ENCODE measurements at places on chromosomes 12 and 14.
A peak's percentile ranks its signal among the peaks of the same experiment; 100 is the strongest.

GRCh38 chr12:124125203-124125871 is 152.3 kb downstream of the ZNF664 start:
- H3K4me1 ChIP-seq, result peaks cover 4% of the 10 kb centered on the region
- no peaks in the 10 kb centered on the region for H3K27me3 ChIP-seq
- H3K36me3 ChIP-seq, result no peaks in the 10 kb centered on the region
- DNase-seq, result no peak
- no peak overlapping the region for H3K4me3 ChIP-seq

GRCh38 chr12:124653169-124653931 is 85.9 kb upstream of the NCOR2 start:
- DNase-seq, result no peak
- H3K27me3 ChIP-seq, result no peaks in the 10 kb centered on the region
- H3K36me3 ChIP-seq, result no peaks in the 10 kb centered on the region
- H3K4me1 ChIP-seq, result peaks cover 2% of the 10 kb centered on the region
- H3K4me3 ChIP-seq, result no peak overlapping the region
- H3K27ac ChIP-seq, result no peak overlapping the region

- no peak for DNase-seq
- no peaks in the 10 kb centered on the region for H3K4me1 ChIP-seq
- no peaks in the 10 kb centered on the region for H3K36me3 ChIP-seq
- H3K27me3 ChIP-seq, result no peaks in the 10 kb centered on the region
Observed at GRCh38 chr12:25585021-25585523, 32.0 kb upstream of the LMNTD1 start.

GRCh38 chr12:42902001-42902400 is 312.5 kb upstream of the PRICKLE1 start:
- no peak overlapping the region for H3K27ac ChIP-seq
- H3K27me3 ChIP-seq, result no peaks in the 10 kb centered on the region
- H3K4me3 ChIP-seq, result no peak overlapping the region
- H3K4me1 ChIP-seq, result no peaks in the 10 kb centered on the region
- DNase-seq, result no peak
- no peaks in the 10 kb centered on the region for H3K36me3 ChIP-seq

GRCh38 chr12:26318661-26319068 is 123.3 kb downstream of the SSPN start:
- H3K27me3 ChIP-seq, result no peaks in the 10 kb centered on the region
- no peak overlapping the region for H3K27ac ChIP-seq
- H3K4me3 ChIP-seq, result no peak overlapping the region

- H3K36me3 ChIP-seq, result no peaks in the 10 kb centered on the region
- H3K4me3 ChIP-seq, result no peak overlapping the region
- H3K4me1 ChIP-seq, result no peaks in the 10 kb centered on the region
- H3K27ac ChIP-seq, result no peak overlapping the region
- DNase-seq, result no peak
Observed at GRCh38 chr12:131074221-131075083, 120.7 kb downstream of the ADGRD1 start.

DNA sequence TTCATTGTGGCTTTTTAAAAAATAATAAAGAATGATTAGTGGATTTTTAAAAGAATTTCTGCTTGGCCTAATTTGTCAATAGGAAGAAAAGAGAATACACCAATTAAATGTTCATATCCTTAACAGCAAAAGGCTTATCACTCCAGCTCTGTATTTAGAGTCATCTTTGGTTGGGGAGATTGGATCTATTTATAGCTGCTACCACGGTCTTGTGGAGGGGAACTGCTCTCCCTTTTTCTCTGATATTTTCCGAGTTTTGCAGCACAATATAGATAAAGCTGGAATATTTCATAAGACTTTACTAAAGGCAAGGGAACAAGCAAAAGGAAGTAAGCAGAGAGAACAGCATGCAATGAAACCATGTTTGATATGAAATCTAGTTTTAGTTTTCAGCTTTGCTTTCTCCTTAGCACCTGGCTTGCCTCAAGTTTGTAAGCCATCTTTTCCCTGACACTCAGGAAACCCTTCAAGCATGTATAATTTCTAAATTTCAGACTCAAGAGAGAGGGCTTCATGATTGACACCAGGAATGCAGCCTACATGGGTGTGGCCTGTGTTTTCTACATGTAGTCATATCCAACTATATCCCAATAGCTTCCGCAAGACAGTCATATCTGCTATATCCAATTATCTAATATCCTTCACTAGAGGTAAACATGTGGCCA is 35.2 kb downstream of the BRMS1L start:
- H3K27me3 ChIP-seq, result no peaks in the 10 kb centered on the region
- no peak overlapping the region for H3K27ac ChIP-seq

GRCh38 chr12:57539134-57539768 is 7.7 kb downstream of the DCTN2 start:
- no peaks in the 10 kb centered on the region for H3K27me3 ChIP-seq
- no peak overlapping the region for H3K4me3 ChIP-seq
- no peak overlapping the region for H3K27ac ChIP-seq
- peaks cover 10% of the 10 kb centered on the region for H3K36me3 ChIP-seq

DNA sequence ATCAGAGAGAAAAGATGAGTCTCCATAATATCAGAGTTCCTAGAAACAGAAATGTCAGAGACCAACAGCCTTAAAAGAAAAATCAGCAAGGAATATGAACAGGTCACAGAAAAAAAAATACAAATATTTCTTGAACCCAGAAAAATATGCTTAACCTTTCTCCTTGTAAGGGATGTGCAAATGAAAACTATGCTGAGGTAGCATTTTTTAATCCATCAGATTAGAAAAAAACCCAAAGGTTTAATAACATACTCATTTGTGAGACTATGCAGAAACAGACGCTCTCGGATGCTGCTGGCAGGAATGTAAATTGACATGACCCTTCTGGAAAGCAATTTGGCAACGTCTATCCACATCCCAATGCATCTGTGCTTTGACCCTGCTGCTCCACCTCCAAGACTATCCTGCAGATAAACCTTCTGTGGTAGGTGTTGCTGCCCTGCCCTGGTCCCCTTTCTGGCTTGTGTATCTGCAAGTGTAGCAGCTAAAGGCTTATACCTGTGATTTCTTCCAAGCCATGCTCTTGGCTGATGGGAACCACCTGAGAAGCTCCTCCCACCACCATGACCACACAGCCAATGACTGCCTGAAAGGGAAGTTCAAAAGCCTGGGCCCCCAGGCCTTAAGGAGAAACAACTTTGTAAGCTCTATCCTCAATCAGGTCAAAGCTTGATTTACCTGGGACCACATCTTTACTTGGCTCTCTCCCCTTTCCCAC is 49.4 kb downstream of the LTBP2 start:
- no peaks in the 10 kb centered on the region for H3K4me1 ChIP-seq
- no peak for DNase-seq
- H3K36me3 ChIP-seq, result no peaks in the 10 kb centered on the region
- no peaks in the 10 kb centered on the region for H3K27me3 ChIP-seq

GRCh38 chr14:34437729-34438080 is 24.3 kb downstream of the SPTSSA start:
- H3K27ac ChIP-seq, result no peak overlapping the region
- no peak overlapping the region for H3K4me3 ChIP-seq
- no peak for DNase-seq
- H3K27me3 ChIP-seq, result no peaks in the 10 kb centered on the region

DNA sequence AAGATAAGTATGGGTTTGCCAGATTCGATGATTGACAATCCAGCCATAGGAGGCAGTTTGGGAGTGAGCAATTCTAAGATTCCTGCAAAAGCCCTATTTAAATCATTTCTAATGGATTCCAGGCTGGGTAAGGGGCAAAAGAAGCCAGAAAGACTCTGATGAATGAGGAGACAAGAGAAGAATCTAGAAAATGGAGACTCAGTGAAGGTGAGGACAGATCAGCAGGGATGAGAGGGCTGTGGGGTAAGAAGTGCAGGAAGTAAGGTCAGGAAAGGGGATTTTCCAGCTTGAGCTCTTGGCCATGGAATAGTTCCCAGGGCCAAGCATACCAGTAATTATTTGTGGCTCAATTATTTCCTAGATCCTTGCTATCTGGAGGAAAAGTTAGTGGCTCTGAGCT is 87.3 kb downstream of the TMX1 start:
- no peaks in the 10 kb centered on the region for H3K4me1 ChIP-seq
- H3K27ac ChIP-seq, result no peak overlapping the region
- no peaks in the 10 kb centered on the region for H3K27me3 ChIP-seq
- no peaks in the 10 kb centered on the region for H3K36me3 ChIP-seq
- DNase-seq, result no peak
- H3K4me3 ChIP-seq, result no peak overlapping the region

DNA sequence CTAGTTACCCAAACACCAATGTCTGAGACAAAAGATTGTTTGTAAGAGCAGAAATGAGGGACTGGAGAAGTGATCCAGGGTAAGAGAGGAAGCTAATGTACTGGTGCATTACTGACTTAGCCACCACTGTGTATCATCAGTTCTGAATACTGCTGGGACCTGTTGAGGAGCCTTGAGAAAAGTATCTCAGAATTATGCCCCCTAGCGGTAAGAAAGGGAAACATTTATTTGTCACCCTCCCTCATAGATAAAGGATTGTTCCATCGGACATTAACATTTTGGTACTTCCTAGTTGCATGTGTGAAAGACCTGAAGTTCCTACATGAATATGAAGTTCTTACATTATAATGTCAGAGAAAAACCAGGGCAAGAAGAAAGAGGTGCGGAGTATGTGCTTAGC is 612.5 kb downstream of the FSCB start:
- H3K27me3 ChIP-seq, result no peaks in the 10 kb centered on the region
- DNase-seq, result peak; percentile 65
- no peak overlapping the region for H3K4me3 ChIP-seq
- H3K27ac ChIP-seq, result no peak overlapping the region

DNA sequence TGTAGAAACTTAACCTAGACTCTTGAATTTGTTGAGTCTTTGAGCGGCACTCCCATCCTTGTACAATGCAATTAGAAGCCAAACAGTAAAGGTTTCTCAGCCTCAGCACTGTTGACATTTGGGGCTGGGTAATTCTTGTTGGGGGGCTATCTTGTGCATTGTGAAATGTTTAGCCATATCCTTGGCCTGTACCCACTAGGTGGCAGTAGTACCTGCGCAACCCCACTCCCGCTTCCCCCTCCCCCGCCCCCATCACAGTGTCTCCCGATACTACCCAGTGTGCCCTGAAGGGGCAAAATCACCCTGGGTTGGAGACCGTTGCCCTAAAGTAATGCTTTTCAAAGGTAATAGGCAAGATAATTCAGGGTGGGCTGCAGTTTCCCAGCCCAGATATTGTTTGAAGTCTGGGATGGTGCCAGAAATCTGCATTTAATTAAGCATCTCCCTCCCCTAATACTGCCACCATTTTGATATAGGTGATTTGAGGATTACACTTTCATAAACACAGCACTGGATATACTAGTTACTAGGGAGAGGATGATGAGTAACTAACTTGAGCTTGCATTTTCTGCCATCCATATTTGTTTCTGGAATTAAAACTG is 1.8 kb downstream of the COX6A1 start:
- H3K27me3 ChIP-seq, result no peaks in the 10 kb centered on the region
- H3K36me3 ChIP-seq, result no peaks in the 10 kb centered on the region
- H3K27ac ChIP-seq, result no peak overlapping the region
- no peaks in the 10 kb centered on the region for H3K4me1 ChIP-seq

- DNase-seq, result no peak
- H3K36me3 ChIP-seq, result no peaks in the 10 kb centered on the region
- no peak overlapping the region for H3K4me3 ChIP-seq
- H3K27me3 ChIP-seq, result no peaks in the 10 kb centered on the region
Observed at GRCh38 chr14:99794151-99794780, 1.1 kb downstream of the EML1 start.

- H3K4me1 ChIP-seq, result peaks cover 11% of the 10 kb centered on the region
- H3K27ac ChIP-seq, result no peak overlapping the region
- H3K36me3 ChIP-seq, result no peaks in the 10 kb centered on the region
- peaks cover 2% of the 10 kb centered on the region for H3K27me3 ChIP-seq
- no peak for DNase-seq
Observed at GRCh38 chr12:26113181-26113654, 11.6 kb downstream of the BHLHE41 start.

GRCh38 chr12:9732921-9733461 is at the start of gene CLECL1:
TSS of gene CLECL1 (minus strand) at chr12:9733097.
- H3K36me3 ChIP-seq, result no peaks in the 10 kb centered on the region
- no peak within 1 kb of the TSS for H3K4me3 ChIP-seq
- DNase-seq, result no peak
- H3K4me1 ChIP-seq, result no peaks in the 10 kb centered on the region

GRCh38 chr12:88812610-88813009 is 232.3 kb upstream of the KITLG start:
- H3K27ac ChIP-seq, result no peak overlapping the region
- no peaks in the 10 kb centered on the region for H3K36me3 ChIP-seq
- H3K4me1 ChIP-seq, result no peaks in the 10 kb centered on the region
- H3K4me3 ChIP-seq, result no peak overlapping the region

DNA sequence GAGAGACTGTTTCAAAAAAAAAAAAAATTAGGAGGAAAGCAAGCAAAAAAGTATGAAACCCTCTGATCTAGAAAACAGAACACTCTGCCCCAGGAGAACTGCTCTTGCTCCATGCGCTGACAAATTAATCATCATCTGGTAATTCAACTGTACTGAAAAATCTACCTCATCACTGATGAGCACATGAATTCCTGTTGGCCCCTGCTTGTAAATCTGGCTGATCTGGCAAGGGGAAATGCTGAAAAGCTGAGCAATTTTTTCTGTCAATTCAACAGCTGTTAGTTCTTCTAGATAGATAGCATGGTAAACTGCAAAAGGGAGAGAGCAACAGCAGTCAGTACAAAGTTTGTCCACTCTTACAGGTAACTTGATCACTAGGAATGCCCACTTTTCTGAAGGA is 15.2 kb upstream of the CSRNP2 start:
- no peaks in the 10 kb centered on the region for H3K27me3 ChIP-seq
- H3K4me1 ChIP-seq, result no peaks in the 10 kb centered on the region
- H3K36me3 ChIP-seq, result peaks cover 4% of the 10 kb centered on the region

- H3K4me3 ChIP-seq, result no peak overlapping the region
- no peak overlapping the region for H3K27ac ChIP-seq
- H3K36me3 ChIP-seq, result no peaks in the 10 kb centered on the region
- no peak for DNase-seq
- H3K4me1 ChIP-seq, result peaks cover 2% of the 10 kb centered on the region
Observed at GRCh38 chr14:67265131-67265530, 23.9 kb downstream of the PALS1 start.

GRCh38 chr14:67172056-67172455 is 17.2 kb upstream of the GARIN2 start:
- H3K4me1 ChIP-seq, result no peaks in the 10 kb centered on the region
- no peak overlapping the region for H3K27ac ChIP-seq

- no peaks in the 10 kb centered on the region for H3K27me3 ChIP-seq
- DNase-seq, result no peak
- H3K4me1 ChIP-seq, result no peaks in the 10 kb centered on the region
- no peak overlapping the region for H3K27ac ChIP-seq
- no peaks in the 10 kb centered on the region for H3K36me3 ChIP-seq
Observed at GRCh38 chr14:30275604-30276003, 283.4 kb upstream of the G2E3 start.

- no peak for DNase-seq
- no peak overlapping the region for H3K27ac ChIP-seq
- H3K36me3 ChIP-seq, result no peaks in the 10 kb centered on the region
- H3K4me3 ChIP-seq, result no peak overlapping the region
Observed at GRCh38 chr14:51176839-51177238, 63.2 kb upstream of the TMX1 start.
